ENCODE measurements at places on chromosomes 3 and 15. TPM values are rescaled to one million over a fixed set of nuclear protein-coding genes. Genes with fewer than 3 reads are reported as not detected.

GRCh38 chr15:69834761-69835160, 263.0 kb downstream of the TLE3 start:
- H3K36me3 ChIP-seq: no peaks in the 10 kb centered on the region
- no peaks in the 10 kb centered on the region for H3K4me1 ChIP-seq
- no peak for DNase-seq
- peaks cover 51% of the 10 kb centered on the region for H3K27me3 ChIP-seq

Gene SHC4
- 3.3 TPM for total RNA-seq

DNA sequence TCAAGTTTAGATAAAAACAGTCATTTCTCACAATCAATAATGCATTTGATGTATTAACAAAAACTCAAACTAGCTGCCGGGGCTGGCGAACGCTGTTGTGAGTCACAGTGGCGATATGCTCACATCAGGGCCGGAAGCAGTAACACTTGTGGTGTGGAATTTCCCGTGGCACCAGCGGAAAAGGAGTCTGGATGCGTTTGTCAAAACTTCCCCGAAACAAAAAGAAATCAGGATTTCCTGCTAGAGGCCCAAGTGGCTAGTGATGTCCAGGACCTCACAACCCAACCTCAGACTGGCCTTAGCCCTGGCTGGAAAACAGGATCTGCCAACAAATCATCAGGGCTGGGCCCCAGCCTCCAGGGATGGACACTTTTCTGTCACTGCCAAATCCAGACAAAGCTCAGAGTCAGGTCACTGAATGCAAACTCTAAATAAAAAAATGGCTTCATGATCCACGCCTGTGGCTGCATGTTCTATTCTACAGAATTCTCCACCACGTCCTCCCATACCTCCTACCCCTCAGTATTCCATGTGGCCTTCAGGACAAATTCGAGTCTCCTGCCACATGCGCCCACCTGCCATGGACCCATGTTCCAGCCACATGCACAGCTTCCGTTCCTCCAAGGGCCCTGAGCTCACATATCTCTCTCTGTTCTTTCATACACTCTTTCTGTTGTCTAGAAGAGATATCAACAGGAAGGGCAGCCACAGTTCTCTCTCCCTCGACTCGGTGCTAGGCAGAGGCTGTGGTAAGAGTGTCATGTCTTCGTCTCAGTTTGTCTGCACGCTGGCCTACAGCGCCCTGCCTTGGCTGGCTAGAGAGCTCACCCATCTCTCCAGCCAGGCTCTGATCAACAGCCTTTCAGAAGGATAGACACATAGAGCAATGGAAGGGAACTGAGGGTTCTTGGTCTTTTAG, 35.4 kb downstream of the EHD4 start:
- H3K27me3 ChIP-seq: no peaks in the 10 kb centered on the region
- peaks cover 19% of the 10 kb centered on the region for H3K36me3 ChIP-seq

GRCh38 chr3:23573827-23574226, 231.9 kb upstream of the UBE2E1 start:
- H3K27ac ChIP-seq: no peak overlapping the region
- no peaks in the 10 kb centered on the region for H3K36me3 ChIP-seq
- no peak overlapping the region for H3K4me3 ChIP-seq
- H3K27me3 ChIP-seq: no peaks in the 10 kb centered on the region
- no peak for DNase-seq
- H3K4me1 ChIP-seq: no peaks in the 10 kb centered on the region

DNA sequence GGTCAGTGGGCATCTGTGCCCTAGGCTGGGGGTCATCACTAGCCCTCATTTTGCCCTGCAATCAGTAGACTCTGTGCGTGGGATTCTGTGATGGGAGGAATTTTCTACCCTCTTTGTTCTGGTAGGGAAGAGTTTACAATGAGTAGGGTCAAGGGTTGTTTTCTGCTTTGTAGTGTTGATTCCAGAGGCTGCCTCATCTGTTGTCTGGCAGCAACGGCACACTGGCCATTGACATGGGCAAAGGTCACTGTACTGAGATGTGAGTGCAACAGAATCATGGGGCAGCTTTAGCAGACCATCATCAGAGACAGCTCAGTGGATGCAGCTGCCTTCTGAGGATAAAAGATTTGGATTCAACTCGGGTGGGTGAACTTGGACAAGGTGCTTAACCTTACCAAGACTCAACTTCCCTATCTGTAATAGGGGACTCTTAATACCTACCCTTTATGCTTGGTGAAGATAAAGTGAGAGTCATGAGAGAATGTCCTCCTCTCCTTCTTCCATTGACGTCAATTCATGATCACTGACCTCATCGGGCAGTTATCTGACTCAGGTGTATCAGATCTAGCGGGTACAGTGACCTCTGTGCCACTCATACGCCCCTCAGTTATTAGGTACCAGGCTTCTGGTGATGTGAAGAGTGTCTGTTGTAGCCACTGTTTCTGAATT, 127.5 kb downstream of the RPLP1 start:
- no peak overlapping the region for H3K4me3 ChIP-seq
- no peaks in the 10 kb centered on the region for H3K4me1 ChIP-seq
- no peak overlapping the region for H3K27ac ChIP-seq
